Activated CD8-positive, alpha-beta memory T cell treated with anti-CD3 and anti-CD28 coated beads, Interleukin-2, amount 10 ng/mL, durations not matched to agents 7 days and 5 days (primary cell): ENCODE measurements at places on chromosomes 7 and 10. TPM values are rescaled to one million over a fixed set of nuclear protein-coding genes. Genes with fewer than 3 reads are reported as not detected.
A peak's percentile ranks its signal among the peaks of the same experiment; 100 is the strongest.

Gene PRKAR1B
- 22.6 TPM for total RNA-seq

Gene PGAM2
- total RNA-seq, result not detected

Gene SP4
- 58.7 TPM for total RNA-seq

DNA sequence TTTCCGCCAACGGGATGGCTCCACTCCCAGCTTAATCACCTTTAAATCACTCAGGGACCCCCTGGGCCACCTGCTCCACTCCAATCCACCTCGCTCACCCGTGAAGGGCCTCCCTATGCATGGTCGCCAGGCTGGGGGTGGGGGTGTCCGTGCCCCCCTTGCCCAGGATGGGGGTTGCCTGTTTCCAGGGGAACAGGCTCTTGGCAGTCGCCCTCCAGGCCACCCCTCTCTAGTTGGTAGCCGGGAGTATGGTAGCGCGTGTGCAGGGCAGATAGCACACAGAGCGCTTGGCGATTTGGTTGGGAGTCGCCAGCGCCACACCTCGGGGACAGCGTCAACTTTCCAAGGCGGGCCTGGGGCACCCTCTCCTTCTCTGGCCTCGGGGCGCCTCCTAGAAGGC is 134.9 kb upstream of the ZNF92 start:
- no peak for DNase-seq
- peaks cover 16% of the 10 kb centered on the region for H3K27me3 ChIP-seq
- H3K4me3 ChIP-seq, result no peak overlapping the region
- no peaks in the 10 kb centered on the region for H3K36me3 ChIP-seq

- peaks cover 12% of the 10 kb centered on the region for H3K4me1 ChIP-seq
- H3K4me3 ChIP-seq, result no peak overlapping the region
- no peaks in the 10 kb centered on the region for H3K27me3 ChIP-seq
- no peak overlapping the region for H3K27ac ChIP-seq
- H3K36me3 ChIP-seq, result peaks cover 86% of the 10 kb centered on the region
Measured at GRCh38 chr10:133411523-133412380, 12.7 kb downstream of the SPRN start.

DNA sequence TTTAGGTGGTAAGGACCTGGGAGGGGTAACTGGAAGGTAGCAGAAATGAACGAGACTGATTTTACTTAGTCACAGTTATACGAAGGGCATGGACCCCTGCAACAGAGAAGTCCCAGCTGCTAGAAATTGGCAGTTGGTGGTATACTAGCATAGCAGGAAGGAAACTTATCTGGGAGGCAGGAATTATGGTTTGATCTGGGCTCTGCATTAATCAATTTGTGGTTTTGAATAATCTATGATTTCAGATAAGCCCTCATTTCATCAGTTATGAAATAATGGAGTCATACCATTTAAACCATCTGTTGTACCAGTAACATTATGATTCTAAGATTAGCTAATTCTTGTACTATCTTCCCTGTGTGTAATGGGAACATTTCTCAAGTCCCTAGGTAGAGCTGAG is 54.0 kb upstream of the TMEM229A start:
- no peak overlapping the region for H3K4me3 ChIP-seq

GRCh38 chr7:132576721-132577085 is 433 bp upstream of the PLXNA4 start:
- peaks cover 15% of the 10 kb centered on the region for H3K4me1 ChIP-seq
- peak overlapping the region; percentile 25 for H3K4me3 ChIP-seq
